ENCODE measurements at places on chromosomes 4 and X. TPM values are rescaled to one million over a fixed set of nuclear protein-coding genes. Genes with fewer than 3 reads are reported as not detected.

Gene ETDA
- not detected for total RNA-seq

Gene AMER1
- total RNA-seq = 3.4 TPM

DNA sequence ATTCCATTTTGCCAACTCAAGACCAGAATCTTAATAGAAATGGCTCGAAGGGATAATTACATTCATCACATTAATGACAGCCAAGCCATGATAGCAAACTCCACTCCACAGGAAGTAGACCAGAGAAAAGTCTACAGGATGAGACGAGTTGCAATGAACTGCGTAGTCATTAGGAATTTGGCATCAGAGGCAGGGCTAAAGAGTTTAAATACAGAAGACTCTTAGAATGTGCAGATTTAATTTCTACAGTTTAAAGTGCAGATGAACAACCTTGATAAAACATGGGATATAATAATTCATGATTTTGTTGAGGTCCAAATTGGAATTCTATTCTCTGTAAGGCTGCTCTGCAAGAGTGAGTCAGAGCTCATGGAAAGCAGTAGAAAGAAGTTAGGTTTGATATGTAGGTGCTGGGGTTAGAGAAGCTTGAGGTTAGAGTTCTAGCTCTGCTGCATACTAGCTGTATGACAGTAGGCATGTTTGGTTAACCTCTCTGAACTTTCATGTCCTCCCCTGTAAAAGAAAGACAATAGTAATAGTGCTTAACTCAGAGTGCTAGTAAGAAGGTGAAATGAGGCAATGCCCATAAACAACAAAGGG, 32.2 kb downstream of the LNX1 start:
- peaks cover 4% of the 10 kb centered on the region for H3K27me3 ChIP-seq
- H3K4me3 ChIP-seq = no peak overlapping the region
- H3K4me1 ChIP-seq = peaks cover 3% of the 10 kb centered on the region
- no peak overlapping the region for H3K27ac ChIP-seq

GRCh38 chrX:139831675-139832456, 101.0 kb downstream of the ATP11C start:
- H3K4me3 ChIP-seq = no peak overlapping the region
- no peaks in the 10 kb centered on the region for H3K27me3 ChIP-seq
- H3K36me3 ChIP-seq = peaks cover 1% of the 10 kb centered on the region
- peak overlapping the region; percentile 43 for H3K27ac ChIP-seq

DNA sequence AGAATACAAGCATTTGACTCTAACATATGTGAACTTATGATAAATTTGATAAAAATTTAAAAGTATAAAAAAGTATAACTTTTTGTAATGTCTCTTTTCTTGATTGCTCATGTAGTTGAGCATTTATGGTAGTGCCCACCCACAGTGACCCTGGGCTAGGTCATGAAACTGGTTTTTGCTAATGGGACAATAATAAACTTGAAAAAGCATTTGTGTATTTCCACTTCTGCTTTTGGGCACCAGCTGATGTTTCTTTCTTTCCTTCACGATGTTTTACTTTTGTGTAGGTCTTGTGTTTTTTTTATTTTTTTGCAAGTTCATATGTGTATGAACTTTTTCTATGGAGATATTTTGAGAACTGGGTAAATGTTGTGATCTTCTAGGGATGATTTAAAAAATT, 313.1 kb downstream of the CBLL2 start:
- H3K4me1 ChIP-seq = no peaks in the 10 kb centered on the region
- H3K27ac ChIP-seq = no peak overlapping the region
- no peak for DNase-seq
- no peak overlapping the region for H3K4me3 ChIP-seq
- no peaks in the 10 kb centered on the region for H3K36me3 ChIP-seq

DNA sequence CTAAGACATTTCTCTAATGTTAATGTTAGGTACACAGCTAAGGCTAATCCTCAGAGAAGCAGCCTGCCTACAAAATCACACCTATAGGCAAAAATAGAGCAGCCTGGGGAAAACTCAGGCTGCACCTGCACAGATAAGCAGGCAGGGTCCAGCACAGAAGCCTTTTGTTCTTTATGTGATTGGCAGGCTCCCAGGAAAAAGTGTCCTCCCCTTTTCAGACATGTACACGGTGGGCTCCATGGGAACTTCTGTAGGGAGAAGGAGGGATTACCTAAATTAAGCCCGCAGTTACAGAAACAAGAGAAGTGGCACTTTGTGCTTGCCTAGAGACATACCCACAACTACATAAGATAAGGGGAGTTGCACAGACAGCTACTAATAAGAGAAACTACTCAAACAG, 4.0 kb upstream of the HSPA4L start:
- DNase-seq = no peak
- peaks cover 53% of the 10 kb centered on the region for H3K27me3 ChIP-seq
- peaks cover 1% of the 10 kb centered on the region for H3K36me3 ChIP-seq

GRCh38 chrX:9160698-9161329, 126.9 kb upstream of the FAM9B start:
- no peak for DNase-seq
- no peak overlapping the region for H3K4me3 ChIP-seq
- H3K4me1 ChIP-seq = peaks cover 34% of the 10 kb centered on the region
- H3K36me3 ChIP-seq = peaks cover 6% of the 10 kb centered on the region
- H3K27ac ChIP-seq = no peak overlapping the region
- H3K27me3 ChIP-seq = no peaks in the 10 kb centered on the region

DNA sequence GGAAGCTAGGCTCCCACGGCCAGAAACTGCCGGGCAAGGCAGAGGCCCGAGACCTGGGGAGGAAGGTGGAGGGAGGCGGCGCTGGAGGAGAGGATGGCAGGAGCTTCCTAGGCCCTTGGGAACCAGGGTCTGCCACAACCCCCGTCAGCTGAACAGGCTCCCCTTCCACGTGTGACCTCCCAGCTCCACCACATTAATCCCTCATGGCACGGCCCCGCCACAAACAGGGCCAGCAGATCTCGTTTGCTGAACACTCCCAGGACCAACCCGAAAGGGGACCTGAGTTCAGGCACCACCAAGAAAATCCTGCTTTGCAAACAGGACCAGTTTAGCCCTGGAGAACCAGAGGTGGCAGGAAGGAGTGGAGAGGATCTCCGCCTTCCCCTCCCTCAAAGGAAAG, 62.7 kb downstream of the FHDC1 start:
- H3K4me1 ChIP-seq = no peaks in the 10 kb centered on the region
- H3K27ac ChIP-seq = no peak overlapping the region
- no peak overlapping the region for H3K4me3 ChIP-seq

- H3K36me3 ChIP-seq = peaks cover 53% of the 10 kb centered on the region
- no peak for DNase-seq
- H3K27me3 ChIP-seq = no peaks in the 10 kb centered on the region
- H3K4me1 ChIP-seq = peaks cover 40% of the 10 kb centered on the region
- H3K27ac ChIP-seq = no peak overlapping the region
Measured at GRCh38 chr4:102557636-102558035, 56.5 kb downstream of the NFKB1 start.

- peak overlapping the region; percentile 91 for H3K27ac ChIP-seq
- H3K36me3 ChIP-seq = peaks cover 22% of the 10 kb centered on the region
- H3K4me1 ChIP-seq = peaks cover 61% of the 10 kb centered on the region
- no peaks in the 10 kb centered on the region for H3K27me3 ChIP-seq
Measured at GRCh38 chrX:101415180-101416145, 7.4 kb downstream of the HNRNPH2 start.
